ENCODE measurements at places on chromosomes 7 and 10. TPM values are rescaled to one million over a fixed set of nuclear protein-coding genes. Genes with fewer than 3 reads are reported as not detected.

DNA sequence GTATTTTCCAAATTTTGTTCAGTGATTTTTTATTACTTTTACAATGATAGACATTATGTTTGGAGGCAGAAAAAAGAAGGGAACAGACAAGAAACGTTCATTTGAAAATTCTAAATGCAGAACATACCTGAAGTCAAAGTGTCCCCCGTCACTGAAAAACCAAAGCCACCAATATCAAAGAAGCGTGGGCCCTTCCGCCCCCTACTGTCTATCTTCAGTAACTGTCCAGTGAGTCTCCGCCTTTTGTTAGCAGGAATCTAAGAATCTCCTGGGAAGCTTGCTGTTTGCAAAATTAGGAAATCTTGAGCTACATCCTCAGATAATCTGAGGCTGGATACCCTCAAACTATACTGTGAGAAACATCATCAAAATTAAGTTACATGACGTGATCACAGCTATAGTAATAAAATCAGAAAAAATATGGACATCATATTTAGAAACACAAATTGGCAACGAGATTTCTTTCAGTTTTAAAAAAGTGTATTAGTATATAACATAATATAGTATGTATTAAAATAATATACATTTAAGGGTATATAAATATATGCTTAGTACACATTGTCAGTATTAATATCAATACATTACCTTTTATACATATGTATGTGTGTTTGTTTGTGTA, 169.3 kb upstream of the AKR1E2 start:
- peak; percentile 83 for DNase-seq

- DNase-seq: peak; percentile 81
Observed at GRCh38 chr7:101538596-101539459, 90.3 kb downstream of the MYL10 start.

DNA sequence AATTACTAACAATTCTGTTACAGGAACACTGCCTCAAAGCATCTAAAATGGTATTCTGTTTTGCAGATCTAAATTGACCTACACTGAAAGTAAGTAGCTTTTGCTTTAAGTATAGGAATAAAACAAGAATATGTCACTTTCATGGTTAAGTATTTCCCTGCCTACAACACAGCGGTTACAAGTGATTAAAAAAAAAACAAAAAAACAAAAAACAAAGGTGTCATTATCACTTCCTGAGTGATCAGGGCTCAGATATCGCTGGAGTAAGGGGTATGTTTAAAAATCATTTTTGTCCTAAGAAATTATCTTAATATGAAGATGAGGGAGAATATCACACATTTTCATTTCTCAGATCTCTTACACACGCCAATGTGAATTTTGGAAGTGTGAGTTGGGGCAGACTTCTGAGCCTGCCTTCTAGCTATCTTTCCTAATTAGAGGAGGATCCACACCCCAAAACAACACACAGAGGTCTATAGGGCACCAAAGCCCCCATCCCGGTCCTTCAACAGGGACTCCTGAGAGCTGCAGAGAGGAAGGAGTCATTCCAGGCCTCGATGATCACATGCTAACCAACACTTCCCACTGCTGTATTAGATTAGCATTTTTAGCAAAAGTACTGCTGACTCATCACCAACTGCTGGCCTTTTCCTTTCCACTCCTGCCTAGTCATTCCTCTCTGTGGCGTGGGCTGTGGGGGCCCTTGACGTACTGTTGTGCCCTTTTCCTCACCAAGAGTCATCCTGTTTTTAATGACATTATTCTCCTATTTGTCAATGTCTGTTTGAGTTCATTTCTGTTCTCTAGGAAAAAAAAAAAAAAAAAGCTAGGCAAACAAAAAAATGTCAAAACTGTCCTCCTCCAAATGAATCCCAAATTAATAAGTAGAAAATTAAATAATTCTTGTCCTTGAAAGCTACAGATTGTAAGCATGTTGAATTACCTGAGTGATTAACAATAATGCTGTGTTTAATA, 31.2 kb downstream of the PRTFDC1 start:
- DNase-seq: peak; percentile 57

DNA sequence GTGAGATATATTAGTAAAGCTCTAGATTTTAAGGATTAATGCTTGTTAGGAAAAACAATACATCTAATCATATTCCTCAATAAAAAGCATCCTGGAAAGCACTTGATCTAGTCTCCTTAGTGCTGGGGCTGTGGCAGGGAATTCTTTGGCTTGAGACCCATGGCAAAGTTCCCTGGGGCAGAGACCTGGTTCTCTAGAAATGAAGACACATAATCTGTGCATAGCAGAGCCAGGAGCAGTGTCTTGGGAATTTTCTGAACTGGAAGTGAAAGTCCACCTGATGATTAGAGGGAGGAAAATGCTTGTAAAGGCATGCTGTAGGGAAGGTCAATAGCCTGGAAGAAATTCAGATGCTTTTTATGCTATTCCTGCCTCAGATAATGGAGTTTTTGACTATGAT, 247.4 kb downstream of the CDK14 start:
- DNase-seq: no peak

The EPO gene
- polyA plus RNA-seq: not detected
